ENCODE measurements at places on chromosomes 5 and 9.

- no peak for DNase-seq
These were observed 11.1 kb downstream of the SMU1 start for GRCh38 chr9:33065157-33066076.

DNA sequence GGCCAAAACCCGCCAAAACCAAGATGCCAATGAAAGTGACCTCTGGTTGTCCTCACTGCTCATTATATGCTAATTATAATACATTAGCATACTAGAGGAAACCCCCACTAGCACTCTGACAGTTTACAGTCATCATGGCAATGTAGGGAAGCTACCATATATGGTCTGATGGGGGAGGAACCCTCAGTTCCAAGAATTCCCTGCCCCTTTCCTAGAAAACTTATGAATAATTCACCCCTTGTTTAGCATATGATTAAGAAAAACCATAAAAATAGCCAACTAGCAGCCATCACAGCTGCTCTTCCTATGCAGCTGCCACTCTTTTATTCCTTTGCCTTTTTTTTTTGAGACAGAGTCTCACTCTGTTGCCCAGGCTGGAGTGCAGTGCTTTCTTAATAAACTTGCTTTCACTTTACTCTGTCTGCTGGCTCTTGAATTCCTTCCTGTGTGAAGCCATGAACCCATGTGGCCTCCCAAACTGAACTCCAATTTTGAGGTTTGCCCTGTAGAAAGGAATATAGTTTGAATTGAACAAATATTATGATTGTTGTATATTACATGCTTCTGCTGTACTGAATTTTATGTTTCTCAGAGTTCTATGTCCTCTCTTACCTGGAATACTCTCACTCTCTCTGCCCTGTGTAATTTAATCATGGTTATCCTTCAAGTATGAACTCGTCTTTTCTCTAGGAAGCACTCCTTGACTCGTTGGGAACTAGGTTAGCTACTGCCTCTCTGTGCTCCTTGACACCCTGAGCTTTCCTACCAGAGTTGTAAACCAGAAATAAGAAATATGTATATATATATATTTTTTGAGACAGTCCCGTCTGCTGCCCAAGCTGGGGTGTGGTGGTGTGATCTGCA is 59.8 kb downstream of the KIAA1958 start:
- DNase-seq: no peak

- DNase-seq: no peak
These were observed 59.1 kb downstream of the PJA2 start for GRCh38 chr5:109350537-109351270.

- no peak for DNase-seq
These were observed 46.3 kb downstream of the GGTA1 start for GRCh38 chr9:121453232-121453892.

DNA sequence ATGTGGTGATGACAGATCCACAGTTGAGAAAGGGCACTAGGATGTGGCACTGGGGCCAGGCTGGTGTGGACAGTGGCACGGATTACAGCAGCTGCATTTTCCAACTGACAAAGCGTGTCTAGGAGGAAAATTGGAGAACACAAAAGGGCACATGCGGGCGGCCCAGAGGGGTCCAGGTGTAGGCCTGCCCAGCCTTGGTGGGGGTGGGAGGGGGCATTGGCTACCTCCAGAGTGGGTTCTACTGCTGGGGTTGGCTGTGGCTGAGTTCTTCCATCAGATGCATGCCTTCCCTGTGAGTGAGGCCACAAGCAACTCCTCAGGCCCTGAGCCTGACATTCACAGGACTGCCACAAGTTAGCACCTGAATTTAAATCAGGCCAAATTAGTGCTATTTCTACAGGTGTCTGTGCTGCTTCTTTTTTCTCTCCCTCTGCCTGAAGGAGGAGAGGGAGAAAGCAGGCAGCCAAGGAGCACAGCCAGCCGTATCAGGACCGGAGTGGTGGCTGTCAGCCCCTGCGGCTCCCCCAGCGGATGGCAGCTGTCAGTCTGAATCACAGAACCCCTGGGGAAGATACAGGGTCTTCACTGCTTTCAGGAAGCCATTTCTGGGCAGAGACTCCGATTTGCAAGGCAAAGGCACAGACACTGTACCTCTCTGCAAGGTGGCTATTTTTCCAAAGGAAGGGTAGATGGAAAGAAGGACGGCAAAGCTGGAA is 464.2 kb downstream of the SPOCK1 start:
- DNase-seq: no peak
